ENCODE measurements at places on chromosomes 6 and 20.

GRCh38 chr6:56510984-56511531 is 131.6 kb downstream of the DST start:
- no peak for DNase-seq

GRCh38 chr6:130187335-130188206 is 35.2 kb downstream of the SAMD3 start:
- DNase-seq = no peak

DNA sequence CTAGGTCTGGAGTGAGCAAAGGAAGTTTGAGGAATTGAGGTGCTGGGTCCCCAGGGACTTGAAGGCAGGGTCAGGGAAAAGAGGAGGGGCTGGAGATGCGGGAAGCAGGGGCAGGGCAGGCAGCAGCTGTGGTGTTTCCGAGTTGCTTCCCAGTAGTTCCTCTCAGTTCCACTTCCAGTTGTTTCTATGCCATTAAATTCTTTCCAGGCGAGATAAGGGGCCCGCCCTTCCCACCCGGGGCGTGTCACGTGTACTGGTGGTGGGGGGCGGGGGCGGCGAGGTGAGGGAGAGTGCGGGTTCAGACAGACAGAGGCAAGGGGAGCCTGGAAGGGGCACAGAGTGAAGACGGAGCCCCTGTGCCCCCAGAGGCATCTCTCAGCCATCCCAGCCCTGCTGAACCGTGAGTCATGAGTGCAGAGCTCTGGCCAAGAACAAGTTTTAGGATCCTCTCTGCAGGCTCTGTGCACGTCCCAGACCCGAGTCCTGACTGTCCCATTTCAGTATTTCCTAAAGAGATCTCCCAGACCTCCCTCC is 977 bp downstream of the TNXB start:
- peak; percentile 83 for DNase-seq

- no peak for DNase-seq
Observed at GRCh38 chr20:56060486-56060885, 55.2 kb upstream of the CBLN4 start.

DNA sequence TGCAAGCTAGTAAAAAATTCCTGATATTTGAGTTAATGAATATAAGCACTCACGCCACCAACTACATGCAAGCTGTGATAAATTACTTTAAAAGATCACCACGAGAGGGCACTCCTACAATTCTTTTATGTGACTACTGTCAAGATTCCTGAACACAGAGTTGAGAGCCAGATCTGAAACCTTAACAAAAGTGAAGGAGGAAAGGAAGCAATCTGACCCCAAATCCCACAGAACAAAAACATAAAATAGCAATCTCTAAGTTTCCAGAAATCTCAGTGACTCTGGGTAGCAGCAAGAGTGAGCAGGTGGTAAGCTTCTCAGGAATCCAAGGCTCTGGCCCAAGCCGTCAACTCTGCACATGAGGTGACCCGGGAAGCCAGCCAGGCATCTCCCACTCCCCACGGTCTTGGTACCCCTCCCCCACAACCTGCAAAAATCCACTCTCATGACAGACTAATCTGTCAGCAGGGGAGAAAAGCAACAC is 55.1 kb downstream of the STAU1 start:
- peak; percentile 35 for DNase-seq

- DNase-seq = no peak
Observed at GRCh38 chr6:25172819-25173218, 106.4 kb upstream of the CARMIL1 start.

- DNase-seq = no peak
Observed at GRCh38 chr6:108728826-108729225, 119.4 kb upstream of the ARMC2 start.

DNA sequence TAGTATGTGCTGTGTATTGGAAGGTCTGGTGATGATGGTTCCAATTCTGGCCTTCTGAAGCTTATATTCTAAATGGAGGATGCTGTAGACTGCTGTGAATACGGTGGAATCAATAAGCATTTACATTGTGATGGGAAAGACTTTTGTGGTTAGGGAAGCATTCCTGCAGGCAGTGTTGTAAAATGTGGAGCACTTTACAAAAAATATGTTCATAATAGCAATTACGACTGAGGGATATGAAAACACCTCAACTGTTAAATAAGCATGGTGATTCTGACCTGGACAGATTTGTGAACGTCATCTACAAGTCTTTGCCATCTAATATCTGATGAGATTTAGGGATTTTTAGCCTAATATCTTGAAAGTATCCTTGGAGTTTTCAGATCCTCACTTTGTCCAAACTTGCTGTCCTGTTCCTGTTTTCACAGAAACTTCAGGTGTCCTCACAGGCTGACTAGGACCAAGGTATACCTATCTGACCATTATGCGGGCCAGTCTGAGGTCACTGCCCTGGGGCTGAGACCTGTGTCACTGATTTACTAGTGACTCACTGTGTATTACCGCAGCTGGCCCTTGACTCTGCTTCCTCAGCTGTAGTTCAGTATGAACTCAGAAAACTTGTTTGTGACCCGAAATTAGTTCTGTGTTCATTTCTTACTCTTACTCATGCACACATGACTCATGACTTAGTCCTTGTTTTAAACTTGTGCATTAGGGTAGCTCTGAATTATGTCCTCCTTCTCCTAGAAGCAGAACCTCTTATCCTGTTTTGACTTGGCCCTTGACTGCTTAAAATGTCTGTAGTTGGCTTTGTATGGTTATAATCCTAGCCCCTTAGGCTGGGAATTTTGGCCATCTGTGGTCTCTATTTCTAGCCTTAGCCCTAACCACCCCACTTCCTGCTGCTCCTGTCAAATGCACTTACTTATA is 343.0 kb downstream of the CDKAL1 start:
- DNase-seq = no peak

GRCh38 chr6:82524031-82524430 is 160.4 kb downstream of the TPBG start:
- DNase-seq = no peak

GRCh38 chr6:142929751-142930358 is 15.1 kb downstream of the HIVEP2 start:
- DNase-seq = no peak

DNA sequence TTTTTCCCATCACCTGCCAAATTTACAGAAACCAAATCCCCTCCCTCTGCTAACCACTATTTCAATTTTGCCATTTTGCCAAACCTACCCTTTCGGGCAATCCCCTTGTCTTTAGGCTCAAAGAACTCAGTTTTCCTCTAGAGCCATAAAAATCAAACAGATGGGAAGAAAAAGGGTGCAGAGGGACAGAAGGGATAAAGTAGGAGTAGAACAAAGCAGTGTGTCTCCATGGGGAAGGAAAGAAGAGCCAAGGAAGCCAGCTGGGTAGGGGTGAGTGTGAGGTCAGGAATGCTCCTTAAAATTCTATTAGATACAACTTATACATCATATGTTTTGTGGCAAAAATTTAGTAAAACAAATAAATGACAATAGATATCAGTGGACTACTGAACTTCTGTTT is 316.5 kb downstream of the BTBD9 start:
- DNase-seq = no peak

GRCh38 chr20:6395695-6396094 is 272.9 kb upstream of the FERMT1 start:
- no peak for DNase-seq

Measured in heart left ventricle (tissue), 16 donors.